Panc1 (cell line): ENCODE measurements at places on chromosomes 7 and 10. TPM values are rescaled to one million over a fixed set of nuclear protein-coding genes. Genes with fewer than 3 reads are reported as not detected.

GRCh38 chr10:24440817-24441797 is 232.2 kb downstream of the KIAA1217 start:
- no peak for DNase-seq

GRCh38 chr7:51070151-51070550 is 246.5 kb downstream of the COBL start:
- DNase-seq = no peak

DNA sequence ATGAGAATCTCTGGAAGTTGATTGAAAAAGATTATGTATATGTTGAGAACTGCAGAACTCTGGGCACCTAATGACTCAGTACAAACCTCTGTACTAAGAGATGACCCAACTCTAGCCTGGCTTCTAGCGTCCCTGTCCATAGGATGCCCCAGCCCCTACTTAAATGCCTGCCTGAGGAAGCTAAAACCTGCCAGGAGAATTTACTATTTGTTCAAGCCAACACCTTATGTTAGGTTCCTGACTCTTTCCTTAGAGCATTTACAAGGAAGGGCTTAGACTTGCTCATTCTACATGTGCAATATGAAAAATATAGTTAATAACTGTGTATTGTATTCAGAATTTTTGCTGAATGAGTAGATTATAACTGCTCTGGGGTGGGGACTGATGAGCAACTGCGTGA is 37.5 kb upstream of the AOAH start:
- DNase-seq = no peak

- DNase-seq = no peak
These were observed 90.2 kb upstream of the STEAP4 start for GRCh38 chr7:88396948-88397322.

DNA sequence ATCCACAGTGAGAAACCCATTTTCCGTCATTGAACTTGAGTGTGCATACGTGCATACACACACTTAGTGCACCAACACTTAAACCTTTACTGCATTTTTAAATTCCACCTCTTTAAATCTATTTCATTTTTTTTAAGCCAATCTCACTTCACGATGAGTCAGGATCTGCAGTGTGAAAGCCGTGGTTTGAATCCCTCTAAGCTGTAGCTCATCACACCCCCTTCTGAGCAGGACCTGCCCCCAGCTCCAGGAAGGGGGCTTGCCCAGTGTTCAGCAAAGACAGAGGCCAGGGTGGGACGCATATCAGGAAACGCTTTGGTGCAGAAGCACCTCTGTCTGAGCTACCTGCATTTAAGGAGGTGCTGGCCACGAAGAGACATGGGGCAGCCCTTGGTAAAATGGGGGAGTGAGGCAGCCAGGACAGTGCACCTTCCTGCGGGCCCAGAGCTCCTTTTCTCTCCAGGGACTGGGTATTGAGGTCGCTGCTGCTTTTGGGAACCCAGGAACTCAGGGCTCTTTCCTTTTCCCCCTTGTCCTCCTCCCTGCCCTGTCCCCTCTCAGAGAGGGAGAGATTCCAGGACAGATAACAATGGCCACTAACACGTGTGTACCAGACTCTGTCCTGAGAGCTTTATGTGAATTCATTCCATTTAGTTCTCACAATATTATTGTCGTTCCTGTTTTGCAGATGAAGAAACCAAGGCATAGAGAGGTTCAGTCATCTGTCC is 21.7 kb downstream of the ZNF316 start:
- no peak for DNase-seq

GRCh38 chr10:110524179-110524858 is 26.6 kb downstream of the DUSP5 start:
- DNase-seq = no peak

DNA sequence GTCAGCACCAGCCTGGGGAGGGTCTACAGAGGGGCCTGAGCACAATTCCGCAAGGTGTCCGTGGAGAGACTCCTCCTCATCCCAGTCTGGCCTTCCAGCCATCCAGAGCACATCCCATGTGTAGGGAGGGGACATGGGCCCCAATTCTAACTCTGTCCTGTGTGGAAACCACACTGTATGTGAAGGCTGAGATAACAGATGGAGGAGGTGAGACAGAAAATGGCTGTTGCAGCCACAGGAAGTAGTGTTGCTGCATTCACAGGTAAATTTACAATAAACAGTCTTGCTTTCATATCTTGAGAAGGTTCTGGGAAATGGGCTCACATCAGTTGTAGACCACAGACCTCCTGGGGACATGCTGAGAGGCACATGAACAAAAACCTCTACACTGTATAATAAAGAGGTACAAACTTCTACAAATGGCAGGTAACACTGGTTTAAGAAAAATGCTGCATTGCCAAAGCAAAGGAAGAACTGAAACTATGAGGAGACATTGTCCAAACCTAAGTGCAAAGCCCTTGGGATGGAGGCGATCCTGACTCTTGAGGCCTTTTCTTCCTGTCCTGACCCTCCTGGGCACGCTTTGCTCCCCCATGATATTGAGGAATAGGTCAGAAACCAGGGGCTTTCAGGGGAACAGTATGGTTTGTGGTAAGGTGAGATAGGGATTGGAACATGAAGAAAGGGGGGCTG is 21.6 kb upstream of the GIMAP2 start:
- DNase-seq = no peak

DNA sequence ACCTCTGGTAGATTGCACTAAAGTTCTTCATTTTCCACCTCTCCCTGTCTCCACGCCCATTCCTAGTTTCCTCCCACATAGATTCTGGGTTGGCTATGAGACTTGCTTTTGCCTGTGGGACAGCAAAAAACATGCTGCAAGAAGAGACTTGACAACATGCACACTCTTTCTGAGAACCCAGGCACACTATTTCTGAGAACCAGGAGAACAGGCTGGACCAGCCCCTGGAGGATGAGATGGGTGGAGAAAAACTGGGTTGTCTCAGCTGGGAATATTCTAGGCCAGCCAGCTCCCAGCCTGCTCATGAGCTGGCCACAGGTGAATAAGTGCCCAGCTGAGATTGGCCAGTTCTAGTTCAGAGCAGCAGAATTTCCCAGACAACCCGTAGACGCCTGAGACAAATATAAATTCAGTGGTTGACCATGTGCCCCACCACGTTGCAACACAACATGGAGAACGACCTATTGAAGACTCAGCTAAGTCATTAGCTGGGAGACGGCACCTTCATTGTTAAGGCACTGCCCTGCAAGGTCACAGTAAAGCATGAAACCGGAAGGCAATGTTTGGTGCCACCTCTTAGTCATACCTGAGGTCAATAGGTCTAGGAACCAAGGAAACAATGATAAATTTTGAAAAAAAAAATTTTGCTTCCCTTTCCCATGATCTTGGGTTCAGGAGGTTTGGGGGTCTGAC is 92.7 kb upstream of the AKR1E2 start:
- DNase-seq = no peak

GRCh38 chr10:29657719-29658274 is 23.0 kb upstream of the SVIL start:
- no peak for DNase-seq

DNA sequence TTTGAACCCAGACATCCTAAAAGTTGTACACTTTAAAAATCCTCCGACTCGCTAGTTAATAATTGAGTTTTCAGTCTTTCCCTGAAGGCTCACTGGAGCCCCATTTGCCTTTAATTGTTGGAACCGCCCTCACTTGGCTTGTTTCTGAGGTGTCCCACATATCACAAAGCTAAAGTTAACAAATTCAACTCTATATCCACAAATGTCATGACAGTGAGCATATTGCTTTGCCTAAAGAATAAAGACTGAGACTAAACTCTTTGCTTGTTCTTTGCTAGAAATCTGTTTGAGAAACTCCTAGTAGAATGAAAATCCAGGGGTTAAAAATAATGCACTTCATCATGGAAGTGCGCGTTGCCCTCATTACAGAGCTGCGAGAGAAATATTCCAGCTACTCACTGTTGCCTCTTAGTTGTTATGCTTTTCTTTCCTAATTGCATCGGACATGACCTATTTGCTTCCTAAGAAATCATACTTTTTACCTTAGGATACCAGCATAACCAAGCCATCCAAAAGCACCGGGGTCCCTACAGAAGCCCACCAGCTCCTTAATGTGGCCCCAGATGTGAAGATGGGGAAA is 752 bp downstream of the THSD7A start:
- DNase-seq = no peak

GRCh38 chr7:42311195-42311594 is 74.2 kb upstream of the GLI3 start:
- DNase-seq = no peak

- no peak for DNase-seq
These were observed 652.1 kb downstream of the SDK1 start for GRCh38 chr7:3953133-3953532.

GRCh38 chr7:151426441-151426903 is 13.5 kb downstream of the CRYGN start:
- DNase-seq = no peak

DNA sequence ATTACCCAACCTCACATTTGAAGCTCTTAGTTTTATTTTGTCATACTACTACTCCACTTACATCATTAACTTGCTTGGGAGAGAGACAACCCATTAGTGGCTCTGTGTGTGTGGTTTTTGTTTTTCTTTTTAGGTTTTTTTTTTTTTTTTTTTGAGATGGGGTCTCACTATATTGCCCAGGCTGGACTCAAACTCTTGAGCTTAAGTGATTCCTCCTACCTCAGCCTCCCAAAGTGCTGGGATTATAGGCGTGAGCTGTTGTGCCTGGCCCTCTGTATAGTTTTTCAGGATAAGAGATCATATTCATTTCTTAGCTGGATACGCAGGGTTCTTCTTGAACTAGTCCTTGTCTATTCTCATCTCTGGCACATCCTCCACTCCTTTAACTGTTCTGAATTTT is 41.1 kb downstream of the KMT2E start:
- no peak for DNase-seq

DNA sequence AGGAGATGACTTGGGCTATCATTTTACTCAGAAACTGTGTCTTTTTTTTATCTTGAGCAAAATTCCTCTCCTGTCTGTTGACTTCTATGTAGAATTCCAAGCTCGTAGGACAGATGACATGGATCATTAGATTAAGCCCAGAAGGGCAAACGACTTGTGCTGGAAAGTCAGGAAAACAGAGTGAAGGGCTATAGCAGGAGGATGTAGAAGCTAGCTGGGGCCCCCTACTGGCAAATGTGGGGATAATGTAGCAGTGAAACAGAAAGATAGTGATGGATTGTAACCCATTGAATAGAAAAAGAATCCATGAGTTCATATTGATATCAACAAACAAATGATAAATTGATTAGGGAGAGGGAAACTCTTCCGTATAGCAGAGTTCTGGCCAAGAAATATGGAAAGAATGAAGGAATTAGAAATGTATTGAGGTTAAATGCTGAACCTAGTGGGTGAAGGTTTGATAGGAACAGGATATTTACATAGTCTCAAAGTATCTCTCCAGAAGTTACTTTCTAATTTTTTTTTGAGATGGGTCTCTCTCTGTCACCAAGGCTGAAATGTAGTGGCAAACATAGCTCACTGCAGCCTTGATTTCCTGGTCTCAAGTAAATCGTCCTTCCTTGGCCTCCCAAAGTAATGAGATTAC is 103.6 kb downstream of the LYZL1 start:
- no peak for DNase-seq

DNA sequence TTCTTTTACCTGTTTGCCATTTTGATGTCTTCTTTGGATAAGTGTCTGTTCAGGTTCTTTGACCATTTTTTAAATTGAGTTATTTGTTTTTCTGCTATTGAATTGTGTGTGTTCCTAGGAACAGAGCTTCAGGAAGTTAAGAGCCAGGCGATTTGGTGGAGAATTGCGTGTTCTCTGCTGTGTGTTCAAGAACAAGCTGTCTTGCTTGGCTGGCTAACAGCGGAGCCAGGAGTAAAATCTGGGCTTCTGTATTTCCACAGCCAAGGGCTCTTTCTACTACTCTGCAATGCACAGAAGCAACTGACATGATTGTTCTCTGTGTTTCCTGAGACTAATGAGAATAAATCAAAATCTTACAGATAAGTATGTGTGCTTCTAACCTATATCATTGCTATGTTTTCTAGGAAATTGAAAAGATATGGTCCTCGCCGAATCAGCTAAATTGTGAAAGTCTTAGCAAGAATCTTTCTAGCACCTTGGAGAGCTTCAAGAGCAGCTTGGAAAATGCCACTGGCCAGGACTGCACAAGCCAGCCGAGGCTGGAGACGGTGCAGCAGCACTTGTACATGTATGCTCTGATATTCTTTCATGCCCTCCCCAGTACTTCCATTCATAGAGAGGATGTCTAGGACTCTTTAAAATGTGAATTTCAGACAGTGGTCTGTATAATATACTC is 124.2 kb downstream of the ABCA13 start:
- DNase-seq = no peak

DNA sequence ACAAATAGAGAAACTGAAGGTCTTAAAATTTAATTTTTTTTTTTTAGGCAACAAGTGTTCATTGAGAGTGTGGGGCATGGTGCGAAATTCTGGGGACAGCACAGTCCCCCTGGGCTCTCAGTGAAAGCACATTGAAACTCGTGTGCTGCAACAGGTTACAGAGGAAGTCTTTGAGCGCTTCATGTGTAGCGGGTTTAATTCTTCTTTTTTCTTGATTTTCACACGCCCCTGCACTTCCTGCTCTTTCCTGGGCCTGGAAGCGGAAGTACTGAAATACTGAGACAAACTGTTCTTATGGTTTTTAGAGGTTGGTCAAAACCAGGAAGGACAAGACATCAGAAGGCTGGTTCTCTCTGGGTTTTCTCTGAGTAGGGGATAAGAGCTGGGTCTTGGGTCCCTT is 203.5 kb downstream of the PTEN start:
- DNase-seq = no peak

GRCh38 chr7:1886361-1887064 is 216.4 kb downstream of the ELFN1 start:
- no peak for DNase-seq

- DNase-seq = no peak
These were observed 193.8 kb upstream of the ZNF32 start for GRCh38 chr10:43842496-43842895.

DNA sequence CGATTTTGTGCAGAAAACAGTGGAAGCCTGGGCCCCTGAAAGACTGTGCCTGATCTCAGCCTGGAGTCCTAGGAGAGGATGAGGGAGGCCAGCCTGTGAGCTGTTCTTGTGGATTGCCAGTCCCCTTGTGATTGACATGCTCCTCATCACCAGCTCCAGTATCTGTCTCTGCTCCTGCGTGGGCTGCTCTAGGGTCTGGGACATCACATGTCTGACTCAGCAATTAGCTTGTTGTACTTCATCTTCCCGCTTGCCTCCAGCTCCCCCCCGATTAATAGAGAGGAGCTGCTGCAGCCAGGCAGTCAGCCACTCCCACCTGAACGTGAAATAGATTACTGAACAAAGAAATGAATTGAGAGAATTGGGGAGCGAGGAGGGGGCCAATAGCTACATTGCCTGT is 99.6 kb upstream of the TBX20 start:
- no peak for DNase-seq

GRCh38 chr7:73623798-73624668 is at the start of gene MLXIPL:
MLXIPL (minus strand) TSS chr7:73624522; CDS start chr7:73624492, 30 bp downstream.
- DNase-seq = no peak

- no peak for DNase-seq
These were observed 143.2 kb downstream of the NRCAM start for GRCh38 chr7:108313086-108313485.

- DNase-seq = peak; percentile 24
These were observed 68.9 kb upstream of the HDAC9 start for GRCh38 chr7:18426564-18427226.

Gene TMEM254
- total RNA-seq = 28.8 TPM

Gene RNF148
- total RNA-seq = not detected

Gene PTPRZ1
- total RNA-seq = 0.05 TPM

Gene ITIH5
- not detected for total RNA-seq

Gene GPRIN2
- 12.9 TPM for total RNA-seq

Gene SERPINE1
- 370 TPM for total RNA-seq

Gene UPK3BL1
- 23.1 TPM for total RNA-seq

Gene VSTM4
- 0.13 TPM for total RNA-seq

Gene CDNF
- total RNA-seq = 0.39 TPM

Gene CYP26C1
- total RNA-seq = 1.1 TPM

Gene FASTK
- total RNA-seq = 95.0 TPM

Gene ZNF804B
- not detected for total RNA-seq

Gene SPDYE8
- not detected for total RNA-seq
